ENCODE measurements at places on chromosomes 1 and 21. TPM values are rescaled to one million over a fixed set of nuclear protein-coding genes. Genes with fewer than 3 reads are reported as not detected.

VSIG8 gene
- total RNA-seq: not detected

LCE1F gene
- not detected for total RNA-seq

C4BPA gene
- total RNA-seq: not detected

SELENBP1 gene
- total RNA-seq: 29.6 TPM

CFAP141 gene
- not detected for total RNA-seq

DNM3 gene
- 1.0 TPM for total RNA-seq

BMP8A gene
- 0.66 TPM for total RNA-seq

DNA sequence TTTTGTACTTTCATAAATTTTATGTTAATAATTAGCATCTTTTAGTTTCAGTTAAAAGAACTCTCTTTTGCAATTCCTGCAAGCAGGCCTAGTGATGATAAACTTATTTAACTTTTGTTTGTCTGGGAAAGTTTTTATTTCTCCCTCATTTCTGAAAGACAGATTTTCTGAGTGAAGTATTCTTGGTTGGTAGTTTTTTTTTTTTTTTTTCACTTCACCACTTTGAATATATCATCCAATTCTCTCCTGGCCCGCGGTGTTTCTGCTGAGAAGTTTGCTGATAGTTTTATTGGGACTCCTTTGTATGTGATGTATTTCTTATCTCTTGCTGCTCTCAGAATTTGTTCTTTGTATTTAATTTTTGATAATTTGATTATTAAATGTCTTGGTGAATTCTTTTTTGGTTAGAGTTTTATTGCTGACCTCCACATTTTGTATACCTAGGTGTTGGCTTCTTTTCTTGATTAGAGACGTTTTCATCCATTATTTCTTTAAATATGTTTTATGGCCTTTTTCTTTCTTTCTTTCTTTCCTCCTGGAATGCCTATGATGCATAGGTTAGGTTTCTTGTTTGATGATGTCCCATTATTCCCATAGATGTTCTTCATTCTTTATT is 45.9 kb downstream of the BRINP2 start:
- H3K4me1 ChIP-seq: no peaks in the 10 kb centered on the region
- H3K36me3 ChIP-seq: no peaks in the 10 kb centered on the region
- no peak for DNase-seq
- H3K27ac ChIP-seq: no peak overlapping the region

DNA sequence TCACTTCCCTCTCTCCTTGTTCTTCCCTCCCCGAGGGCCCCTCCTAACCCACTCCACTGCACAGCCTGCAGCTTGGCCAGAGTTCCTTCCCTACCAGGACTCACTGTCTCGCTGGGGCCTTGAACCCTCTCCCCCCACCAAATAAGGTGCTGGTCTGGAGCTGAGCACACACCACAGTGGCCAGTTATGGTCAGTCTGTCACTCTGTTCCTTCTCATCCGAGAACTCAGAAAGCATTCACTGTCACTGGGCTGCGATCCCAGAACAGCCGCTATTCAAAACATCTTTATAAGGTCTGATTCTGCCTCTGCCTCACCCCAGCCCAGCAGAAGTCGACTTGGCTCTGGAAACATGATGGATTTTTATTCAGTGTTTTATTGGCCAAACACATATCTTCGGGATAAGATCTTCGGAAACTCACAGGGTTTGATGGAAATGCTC is 19.8 kb upstream of the LBR start:
- no peaks in the 10 kb centered on the region for H3K27me3 ChIP-seq
- no peak overlapping the region for H3K4me3 ChIP-seq
- H3K4me1 ChIP-seq: peaks cover 10% of the 10 kb centered on the region

DNA sequence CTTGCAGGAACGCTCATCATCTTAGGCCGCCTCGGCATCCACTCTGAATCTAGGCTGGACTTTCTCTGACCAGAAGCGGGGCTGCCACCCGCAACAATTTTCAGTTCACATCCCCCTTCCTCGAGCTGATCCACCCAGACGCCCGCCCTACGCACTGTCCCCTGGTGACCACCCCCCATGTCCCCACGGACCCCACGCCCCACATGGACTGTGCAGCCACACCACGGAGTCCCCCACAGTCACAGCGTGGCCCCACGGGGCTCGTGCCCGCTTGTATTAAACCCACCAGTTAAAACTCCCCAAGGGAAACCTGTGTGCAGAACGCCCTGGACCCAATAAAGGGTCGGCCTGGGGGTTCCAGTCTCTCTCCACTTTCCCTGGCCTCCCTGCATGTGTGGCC is 13.0 kb upstream of the C1QTNF12 start:
- H3K4me1 ChIP-seq: no peaks in the 10 kb centered on the region
- no peak overlapping the region for H3K27ac ChIP-seq
- DNase-seq: no peak
- H3K4me3 ChIP-seq: no peak overlapping the region

GRCh38 chr1:187626056-187626455 is 797.3 kb downstream of the PLA2G4A start:
- H3K36me3 ChIP-seq: peaks cover 3% of the 10 kb centered on the region
- peak overlapping the region; percentile 23 for H3K4me3 ChIP-seq
- peak; percentile 49 for DNase-seq
- no peaks in the 10 kb centered on the region for H3K4me1 ChIP-seq
- H3K27ac ChIP-seq: no peak overlapping the region

DNA sequence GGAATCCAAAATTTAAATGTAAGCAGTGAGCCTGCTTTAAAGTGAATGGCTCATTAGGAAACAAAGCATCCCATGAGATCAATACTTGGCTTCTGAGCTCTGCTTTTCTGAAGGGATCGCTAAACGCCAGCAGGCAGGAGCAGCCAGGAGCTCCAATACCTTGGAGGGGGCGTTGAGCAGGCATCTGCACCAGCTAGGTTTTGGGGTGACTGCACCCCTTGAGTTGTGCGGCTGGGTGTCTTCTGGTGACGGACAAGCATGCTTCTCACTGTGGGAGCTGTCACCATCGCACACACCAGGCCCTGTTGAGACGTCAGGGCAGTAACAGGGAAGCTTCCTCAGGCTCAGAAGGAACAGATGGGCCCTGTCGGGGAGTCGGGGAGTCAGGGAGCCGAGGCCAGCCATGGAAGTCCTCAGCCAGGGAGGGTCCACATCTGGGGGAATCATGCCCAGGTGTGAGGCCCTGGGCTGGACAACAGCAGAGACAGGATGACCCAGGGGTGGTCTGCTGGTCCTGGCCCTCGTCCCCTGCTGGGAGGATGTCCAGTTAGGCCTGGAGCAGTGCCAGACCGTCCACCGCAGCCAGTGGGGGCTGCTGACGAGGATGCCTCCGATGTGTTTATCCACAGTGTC is 57.9 kb upstream of the ADARB1 start:
- DNase-seq: no peak
- H3K4me1 ChIP-seq: peaks cover 8% of the 10 kb centered on the region
- H3K27me3 ChIP-seq: peaks cover 40% of the 10 kb centered on the region
- H3K36me3 ChIP-seq: no peaks in the 10 kb centered on the region

DNA sequence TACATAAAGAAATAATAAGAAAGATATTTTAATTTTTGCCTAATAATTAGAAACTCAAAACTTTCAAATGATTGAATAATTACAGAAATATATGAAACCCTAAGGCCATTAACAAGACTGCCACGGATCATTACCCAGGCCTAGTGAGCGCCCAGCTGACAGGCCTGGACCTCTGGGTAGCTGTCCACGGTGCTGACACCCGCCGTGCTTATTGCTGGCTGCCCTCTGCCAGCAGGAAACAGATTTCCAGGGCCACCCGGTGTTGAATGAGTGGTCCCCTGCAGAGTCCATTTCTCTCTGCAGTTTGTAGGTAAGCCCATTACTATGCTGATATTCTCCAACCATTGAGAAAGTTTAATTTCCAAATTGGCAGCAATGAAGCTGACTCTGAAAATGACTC is 254.4 kb upstream of the GJB5 start:
- DNase-seq: peak; percentile 90
- no peaks in the 10 kb centered on the region for H3K36me3 ChIP-seq
- H3K27ac ChIP-seq: no peak overlapping the region
- H3K4me3 ChIP-seq: no peak overlapping the region
- H3K27me3 ChIP-seq: peaks cover 91% of the 10 kb centered on the region
- no peaks in the 10 kb centered on the region for H3K4me1 ChIP-seq

DNA sequence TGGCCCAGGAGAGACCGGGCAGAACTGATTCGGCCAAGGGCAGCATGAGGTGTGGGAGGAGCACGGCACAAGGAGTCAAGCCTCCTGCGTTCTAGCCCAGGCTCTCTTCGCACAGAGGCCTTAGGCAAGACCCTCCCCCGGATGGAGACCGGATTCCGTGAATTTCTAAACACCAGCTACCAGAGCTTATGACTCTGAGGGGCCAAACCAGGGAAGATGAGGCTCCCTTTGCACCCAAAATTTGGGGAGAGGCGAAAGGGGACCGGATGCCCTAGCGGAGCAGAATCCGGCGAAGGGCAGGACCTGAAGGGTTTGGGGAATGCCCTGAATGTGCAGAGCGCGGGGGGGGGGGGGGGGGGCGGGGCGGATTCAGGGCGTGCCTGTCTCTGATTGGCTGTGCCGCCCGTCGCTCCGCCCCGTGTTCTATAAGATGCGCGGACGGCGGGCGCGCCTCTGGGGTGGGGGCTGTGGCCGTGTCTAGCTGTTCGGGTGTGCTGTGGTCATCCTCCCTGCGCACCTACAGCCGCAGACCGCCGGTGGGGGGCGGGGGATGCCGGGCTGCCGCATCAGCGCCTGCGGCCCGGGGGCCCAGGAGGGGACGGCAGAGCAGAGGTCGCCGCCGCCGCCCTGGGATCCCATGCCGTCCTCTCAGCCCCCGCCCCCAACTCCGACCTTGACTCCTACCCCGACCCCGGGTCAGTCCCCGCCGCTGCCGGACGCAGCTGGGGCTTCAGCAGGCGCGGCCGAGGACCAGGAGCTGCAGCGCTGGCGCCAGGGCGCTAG is at the start of gene TRNP1:
TRNP1 (plus strand) TSS at position 456 of the 783 bp plus-strand sequence; CDS start at position 551, 95 bp downstream.
- H3K27ac ChIP-seq: no peak within 1 kb of the TSS
- no peaks in the 10 kb centered on the region for H3K36me3 ChIP-seq
- H3K4me3 ChIP-seq: peak within 1 kb of the TSS; percentile 86
- peaks cover 11% of the 10 kb centered on the region for H3K4me1 ChIP-seq

- no peaks in the 10 kb centered on the region for H3K4me1 ChIP-seq
- no peak overlapping the region for H3K4me3 ChIP-seq
- DNase-seq: peak; percentile 84
- H3K27me3 ChIP-seq: no peaks in the 10 kb centered on the region
- H3K36me3 ChIP-seq: peaks cover 76% of the 10 kb centered on the region
These were observed 23.9 kb downstream of the DNAJC8 start for GRCh38 chr1:28208818-28209441.

- H3K4me3 ChIP-seq: no peak overlapping the region
- no peaks in the 10 kb centered on the region for H3K27me3 ChIP-seq
- peaks cover 3% of the 10 kb centered on the region for H3K4me1 ChIP-seq
- DNase-seq: no peak
- no peaks in the 10 kb centered on the region for H3K36me3 ChIP-seq
These were observed 15.1 kb downstream of the NFASC start for GRCh38 chr1:204885790-204886189.

Measured in endodermal cell (in vitro differentiated cells).